ENCODE measurements at places on chromosomes 6 and 20.

GRCh38 chr6:11608600-11609323 is 71.2 kb downstream of the TMEM170B start:
- DNase-seq, result no peak

- no peak for DNase-seq
These were observed 37.8 kb downstream of the ZHX3 start for GRCh38 chr20:41279546-41280225.

DNA sequence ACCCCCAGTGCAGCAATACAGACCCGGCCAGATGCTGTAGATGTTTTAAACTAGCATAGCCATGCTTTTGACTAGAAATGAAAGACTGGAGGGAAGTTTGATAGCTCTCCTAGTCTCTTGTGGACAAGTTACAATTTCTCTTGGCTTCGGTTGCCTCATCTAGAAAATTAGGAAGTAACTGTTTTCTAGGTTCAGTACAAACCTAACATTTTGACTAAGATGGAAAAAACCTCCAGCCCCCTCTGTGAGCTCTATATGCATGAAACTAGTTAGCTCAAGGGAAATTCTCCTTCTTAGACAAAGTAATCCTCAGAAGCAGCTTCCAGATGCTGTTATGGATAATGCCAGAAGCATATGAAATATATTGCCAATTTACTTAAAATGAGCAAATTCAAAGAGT is 86.6 kb downstream of the RNF144B start:
- no peak for DNase-seq

DNA sequence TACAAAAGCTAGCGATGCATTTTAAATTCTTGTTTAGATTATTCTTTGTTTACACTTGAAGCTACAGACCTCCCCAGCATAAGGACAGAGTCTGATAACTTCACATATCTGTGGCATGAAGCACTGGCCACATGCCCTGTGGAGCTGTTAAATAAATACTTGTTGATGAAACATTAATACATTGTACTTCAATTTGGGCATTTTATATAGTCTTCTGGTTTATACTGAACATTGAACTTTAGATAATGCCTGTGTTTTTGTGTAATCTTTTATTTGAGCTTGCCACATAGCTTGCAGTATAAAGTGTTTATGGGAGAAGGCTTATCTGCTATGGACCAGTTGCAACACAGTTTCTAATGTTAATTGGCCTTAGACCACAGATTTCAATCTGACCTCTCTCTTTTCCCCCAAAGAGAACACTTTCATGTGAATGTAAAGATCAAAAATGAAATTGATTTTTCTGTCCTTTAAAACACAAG is 48.2 kb downstream of the FRK start:
- no peak for DNase-seq

DNA sequence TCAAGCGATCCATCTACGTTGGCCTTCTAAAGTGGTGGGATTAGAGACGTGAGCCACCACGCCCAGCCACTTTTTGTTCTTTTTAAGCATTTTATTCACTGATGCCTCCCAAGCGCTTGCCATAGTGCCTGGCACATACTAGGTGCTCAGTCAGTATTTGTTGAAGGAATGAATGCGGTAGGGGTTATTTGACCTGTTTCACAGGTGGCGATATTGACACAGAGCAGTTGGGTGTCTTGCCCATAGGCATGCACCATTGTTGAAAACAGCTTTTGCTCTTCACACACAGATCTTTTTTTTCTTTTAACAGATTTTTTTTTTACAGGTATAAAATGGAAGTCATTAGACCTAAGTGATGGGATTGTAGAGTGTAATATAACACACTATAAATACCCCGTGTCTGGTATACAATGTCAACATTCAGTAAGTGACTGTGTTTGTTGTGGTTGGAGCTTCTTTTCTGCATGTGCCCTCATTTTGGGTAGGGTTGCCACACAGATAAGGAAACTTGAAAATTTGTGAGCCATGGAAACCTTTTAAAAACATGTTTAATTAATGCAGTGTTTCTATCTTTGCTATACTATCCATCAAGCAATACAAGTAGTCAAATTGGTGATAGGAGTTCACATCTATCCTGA is 24.8 kb downstream of the RREB1 start:
- DNase-seq, result no peak

DNA sequence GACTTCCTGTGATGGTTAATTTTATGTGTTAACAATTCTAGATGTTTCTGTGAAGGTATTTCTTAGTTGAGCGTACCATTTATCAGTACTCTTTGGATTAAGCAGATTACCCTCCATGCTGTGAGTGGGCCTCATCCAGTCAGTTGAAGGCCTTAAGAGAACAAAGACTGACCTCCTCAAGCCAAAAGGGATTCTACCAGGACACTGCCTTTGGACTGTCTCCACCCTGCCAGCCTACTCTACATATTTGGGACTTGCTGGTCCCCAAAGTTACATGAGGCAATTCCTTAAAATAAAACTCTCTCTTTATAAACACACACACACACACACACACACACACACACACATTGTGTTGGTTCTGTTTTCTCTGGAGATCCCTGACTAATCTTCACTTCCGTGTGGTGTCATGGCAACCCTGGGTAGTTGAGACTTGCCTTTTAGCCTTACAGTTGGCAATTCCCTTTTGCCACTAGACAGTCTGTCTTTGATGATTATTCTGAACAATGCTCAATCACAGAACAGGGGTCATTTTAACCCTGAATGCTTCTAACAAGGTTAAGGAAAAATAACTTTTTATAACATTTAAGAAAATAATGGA is 32.2 kb downstream of the MRAP2 start:
- DNase-seq, result no peak

GRCh38 chr20:46093531-46093930 is 3.8 kb upstream of the NCOA5 start:
- DNase-seq, result no peak

GRCh38 chr20:49513517-49513916 is 31.0 kb upstream of the KCNB1 start:
- DNase-seq, result no peak

DNA sequence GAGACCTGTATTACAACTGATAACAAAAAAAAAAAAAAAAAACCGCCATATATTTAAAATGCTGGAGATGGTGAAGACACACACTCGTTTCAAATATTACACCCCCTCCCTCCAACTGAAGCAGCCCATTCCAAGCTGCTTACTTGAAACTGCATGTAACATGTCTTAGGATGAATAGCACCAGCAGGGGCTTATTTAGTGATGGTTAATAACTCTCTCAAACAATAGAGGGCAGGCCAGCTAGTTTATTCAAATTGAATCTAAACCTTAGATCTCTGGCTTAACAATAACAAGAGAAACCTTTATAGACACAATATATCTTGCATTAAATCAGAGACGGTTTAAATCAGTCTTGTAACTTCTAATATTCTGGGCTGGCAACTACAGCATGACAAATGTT is 9.3 kb upstream of the JPH2 start:
- no peak for DNase-seq

GRCh38 chr6:41650120-41650519 is 11.9 kb downstream of the MDFI start:
- DNase-seq, result no peak

DNA sequence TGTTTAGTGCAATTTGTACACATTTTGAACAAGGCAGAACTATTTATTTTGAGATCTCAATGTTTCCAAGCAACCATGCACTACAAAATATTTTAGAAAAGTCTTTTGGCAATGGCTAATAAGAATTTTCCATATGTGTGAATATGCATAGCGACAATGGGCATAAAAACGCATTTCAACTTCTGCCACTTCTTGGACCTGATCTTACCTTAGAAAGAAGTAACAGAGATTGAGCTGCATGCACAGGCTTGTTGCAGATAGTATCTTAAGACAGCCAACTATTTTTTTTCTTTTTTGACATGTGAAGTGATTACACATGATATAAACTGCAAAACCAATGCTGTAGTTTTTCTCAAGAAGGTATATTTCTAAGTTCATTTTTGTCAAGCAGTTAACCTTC is 210.4 kb upstream of the PHACTR1 start:
- DNase-seq, result no peak

GRCh38 chr6:13272131-13273046 is 55.9 kb downstream of the TBC1D7 start:
- DNase-seq, result no peak

GRCh38 chr6:155314092-155314772 is at the start of gene TFB1M:
Gene TFB1M (minus strand): TSS chr6:155314484. CDS start chr6:155314428, 56 bp downstream.
- peak; percentile 98 for DNase-seq

DNA sequence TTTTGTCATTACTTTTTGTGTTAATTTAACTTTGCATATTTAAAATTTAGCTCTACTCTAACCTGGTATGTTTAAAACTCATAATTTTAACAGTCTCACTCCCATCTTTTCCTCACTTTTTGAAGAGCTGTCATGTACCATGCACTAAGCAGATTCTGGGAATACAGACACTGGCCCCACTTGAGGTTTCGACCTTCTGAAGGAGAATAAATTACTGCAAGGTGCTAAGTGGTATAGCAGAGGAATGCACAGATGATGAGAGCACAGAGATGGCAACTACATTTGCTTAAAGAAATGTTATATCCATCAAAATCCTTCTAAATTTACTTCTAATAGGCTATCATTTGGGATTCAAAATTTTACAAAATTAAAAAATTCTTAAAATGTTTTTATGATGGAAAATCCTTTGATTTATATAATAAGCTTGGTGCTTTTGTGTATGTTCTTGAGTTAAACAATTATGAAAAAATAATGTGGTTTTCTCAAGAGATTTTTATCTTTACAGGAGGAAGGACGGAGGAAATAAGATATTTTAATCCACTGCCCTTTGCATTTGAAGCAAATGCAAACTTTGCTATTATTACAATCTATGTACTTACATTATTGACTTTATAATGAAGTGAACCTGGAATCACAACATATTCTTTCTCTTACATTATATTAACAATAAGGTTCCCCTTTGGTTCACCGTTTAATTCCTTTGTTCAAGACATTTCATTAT is 79.3 kb downstream of the AHI1 start:
- DNase-seq, result no peak

GRCh38 chr20:24567508-24567907 is 98.1 kb downstream of the SYNDIG1 start:
- no peak for DNase-seq

DNA sequence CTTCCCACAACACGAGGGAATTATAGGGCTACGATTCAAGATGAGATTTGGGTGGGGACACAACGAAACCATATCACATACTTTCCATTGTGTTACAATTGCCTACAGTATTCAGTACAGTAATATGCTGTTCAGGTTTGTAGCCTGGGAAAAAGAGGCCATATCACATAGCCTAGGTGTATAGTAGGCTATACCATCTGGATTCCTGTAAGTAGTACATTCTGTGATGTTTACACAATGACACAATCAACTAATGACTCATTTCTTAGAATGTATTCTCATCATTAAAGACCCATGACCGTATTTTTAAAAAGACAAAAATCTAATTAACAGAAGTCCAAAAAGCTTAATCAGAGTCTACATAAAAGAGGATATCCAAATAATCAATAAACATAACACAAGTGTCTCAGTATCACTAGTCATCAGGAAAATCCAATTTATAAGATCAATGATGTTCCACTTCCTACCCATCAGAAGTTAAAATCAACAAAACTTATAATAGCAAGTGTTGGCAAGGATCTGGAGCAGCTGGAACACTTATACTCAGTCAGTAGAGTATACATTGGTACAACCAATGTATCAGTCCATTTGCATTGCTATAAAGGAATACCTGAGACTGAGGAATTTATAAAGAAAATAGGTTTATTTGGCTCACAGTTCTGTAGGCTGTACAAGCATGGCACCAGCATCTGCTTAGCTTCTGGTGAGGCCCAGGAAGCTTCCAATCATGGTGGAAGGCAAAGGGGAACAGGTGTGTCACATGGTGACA is 215.9 kb downstream of the CLVS2 start:
- no peak for DNase-seq

DNA sequence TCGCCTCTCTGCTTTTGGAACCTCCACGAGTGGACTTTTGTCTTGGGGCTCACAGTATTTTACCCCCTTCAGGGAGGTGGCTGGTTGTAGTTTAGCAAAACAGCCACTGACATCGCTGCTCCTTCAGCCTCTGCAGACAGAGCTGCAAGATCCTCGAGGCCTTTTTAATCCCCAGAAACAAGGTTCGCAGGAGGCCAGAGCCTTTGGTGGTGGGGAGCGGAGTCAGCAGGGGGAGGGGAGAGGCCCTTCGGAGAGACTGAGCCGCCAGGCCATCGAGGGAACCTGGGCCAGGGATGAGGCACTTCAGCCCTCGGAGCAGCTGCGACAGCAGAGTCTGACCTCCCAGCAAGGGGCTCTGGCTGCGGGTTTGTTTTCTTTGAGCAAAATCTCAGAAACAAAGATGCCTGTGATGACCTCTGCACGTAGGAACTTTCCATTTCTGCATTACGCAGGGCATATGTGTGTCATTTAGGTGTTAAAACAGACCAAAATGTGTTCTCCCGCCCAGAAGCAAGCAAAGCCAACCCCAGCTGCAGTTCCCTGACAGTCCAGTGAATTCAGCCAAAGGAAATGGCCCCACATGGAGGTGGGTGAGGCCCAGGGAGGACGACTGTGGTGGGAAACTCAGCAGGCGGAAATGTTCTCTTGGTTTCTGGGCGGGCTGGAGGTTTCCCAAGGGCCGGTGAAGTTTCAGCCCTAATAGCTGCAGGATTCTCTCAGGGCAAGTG is 171.2 kb upstream of the SULF2 start:
- DNase-seq, result no peak

DNA sequence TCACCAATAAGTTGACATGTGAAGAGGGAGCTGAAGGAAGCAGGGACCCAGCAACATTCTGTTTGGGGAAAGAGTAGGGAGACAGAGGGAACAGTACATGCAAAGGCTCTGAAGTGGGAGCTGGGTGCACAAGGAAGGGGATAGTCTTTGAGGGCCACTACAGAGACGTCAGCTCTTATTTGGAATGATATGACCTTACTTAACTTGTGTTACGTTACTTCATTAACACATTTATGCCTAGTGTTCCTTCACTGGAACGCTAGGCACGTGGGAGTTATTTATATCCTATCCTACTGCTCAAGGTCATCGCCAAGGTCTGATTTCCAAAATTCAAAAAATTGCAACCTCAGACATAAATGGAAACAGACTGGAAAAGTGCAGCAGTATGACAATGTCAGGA is 20.2 kb downstream of the NAPB start:
- no peak for DNase-seq

DNA sequence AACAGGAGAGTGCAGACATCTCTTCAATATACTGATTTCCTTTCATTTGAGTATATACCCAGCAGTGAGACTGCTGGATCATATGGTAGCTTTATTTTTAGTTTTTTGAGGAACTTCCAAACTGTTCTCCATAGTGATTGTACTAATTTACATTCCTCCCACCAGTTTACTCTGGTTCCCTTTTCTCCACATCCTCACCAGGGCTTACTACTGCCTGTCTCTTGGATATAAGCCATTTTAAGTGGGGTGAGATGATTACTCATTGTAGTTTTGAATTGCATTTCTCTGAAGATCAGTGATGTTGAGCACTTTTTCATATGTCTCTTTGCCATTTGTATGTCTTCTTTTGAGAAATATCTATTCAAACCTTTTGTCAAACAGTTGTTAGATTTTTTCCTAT is 64.9 kb upstream of the HMGCLL1 start:
- DNase-seq, result no peak

- no peak for DNase-seq
These were observed 193.2 kb upstream of the SALL4 start for GRCh38 chr20:51995551-51995951.

- DNase-seq, result no peak
These were observed 48.5 kb upstream of the ELOVL5 start for GRCh38 chr6:53397283-53397682.

Measured in posterior cingulate gyrus (tissue), 11 donors.